NCI-H1930 (cell line): ENCODE measurements at places on chromosomes 13 and 19.

- DNase-seq = no peak
Observed at GRCh38 chr19:6528544-6529121, 2.2 kb upstream of the TNFSF9 start.

GRCh38 chr13:52846567-52847321 is 1.7 kb downstream of the PCDH8 start:
- no peak for DNase-seq

GRCh38 chr13:75042807-75043206 is 439.2 kb downstream of the TBC1D4 start:
- DNase-seq = no peak

GRCh38 chr19:13870873-13871272 is 6.1 kb upstream of the NANOS3 start:
- no peak for DNase-seq

- DNase-seq = no peak
Observed at GRCh38 chr13:27522847-27523246, 72.5 kb upstream of the MTIF3 start.

- DNase-seq = no peak
Observed at GRCh38 chr13:51230477-51231105, 8.4 kb downstream of the FAM124A start.

GRCh38 chr13:113630296-113630695 is 27.7 kb downstream of the ATP4B start:
- no peak for DNase-seq

GRCh38 chr13:71871176-71871754 is 4.3 kb upstream of the DACH1 start:
- DNase-seq = no peak

- no peak for DNase-seq
Observed at GRCh38 chr19:29479941-29480340, 45.9 kb upstream of the VSTM2B start.

DNA sequence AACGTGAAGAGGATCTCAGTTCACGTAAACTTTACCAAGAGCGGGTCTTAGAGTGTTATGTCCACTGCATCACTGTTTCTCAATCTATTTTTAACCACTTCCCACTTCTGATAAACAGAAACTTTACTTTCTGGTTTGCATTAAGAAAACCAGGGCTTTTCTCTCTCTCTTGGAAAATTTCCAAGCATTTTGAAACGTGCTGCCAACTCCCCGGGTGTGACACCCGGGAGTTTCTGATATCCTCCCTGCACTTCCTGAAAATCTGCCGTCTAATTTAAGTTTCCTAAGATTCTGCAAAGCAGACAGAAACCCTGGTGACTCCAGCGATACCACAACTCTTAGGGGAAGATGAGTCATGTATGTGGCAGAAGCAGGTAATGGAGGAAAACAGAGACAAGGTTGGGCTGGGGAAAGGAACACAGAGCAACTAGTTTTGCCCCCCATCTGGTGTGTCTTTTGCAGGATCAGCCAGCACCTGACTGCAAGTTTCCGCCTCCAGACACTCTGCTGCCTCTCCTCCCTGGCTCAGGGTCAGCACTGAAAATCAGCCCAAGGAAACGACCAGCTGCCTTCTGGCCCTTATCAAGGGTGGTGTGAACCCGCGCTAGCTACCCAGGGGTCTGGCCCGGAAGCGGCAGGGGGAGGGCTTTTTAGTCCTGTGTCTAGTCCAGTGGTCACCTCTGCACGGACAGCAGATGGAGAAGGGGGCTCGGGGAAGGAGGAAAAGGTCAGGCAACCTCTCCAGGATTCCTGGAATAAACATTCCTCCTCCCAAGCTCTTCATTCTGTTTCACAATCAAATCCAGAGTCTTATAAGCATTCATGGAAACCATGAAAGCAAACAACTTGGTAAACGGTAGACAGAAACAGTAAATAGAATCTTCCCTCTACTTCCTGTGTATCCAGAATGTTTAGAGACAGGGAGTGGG is 11.3 kb upstream of the FFAR2 start:
- DNase-seq = no peak

DNA sequence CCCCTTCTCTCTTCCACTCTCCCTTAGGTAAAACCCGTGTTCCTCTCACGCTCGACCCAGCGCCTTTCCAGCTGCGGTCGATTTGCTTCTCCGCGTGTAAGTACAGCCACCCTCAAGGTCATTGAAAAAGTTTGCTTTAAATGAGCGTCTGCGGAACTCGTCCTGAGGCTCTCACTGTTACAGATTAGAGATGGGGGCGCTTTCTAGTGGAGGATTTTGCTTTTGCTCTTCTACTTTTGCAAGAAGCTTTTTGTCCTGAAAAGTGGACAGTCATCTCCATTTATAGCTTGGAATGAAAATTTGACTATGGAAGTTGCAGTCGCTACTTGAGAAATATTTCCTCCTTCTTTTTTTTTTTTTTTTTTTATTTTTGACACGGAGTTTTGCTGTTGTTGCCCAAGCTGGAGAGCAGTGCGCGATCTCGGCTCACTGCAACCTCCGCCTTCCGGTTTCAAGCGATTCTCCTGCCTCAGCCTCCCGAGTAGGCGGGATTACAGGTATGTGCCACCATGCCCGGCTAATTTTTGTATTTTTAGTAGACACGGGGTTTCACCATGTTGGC is 595 bp upstream of the RAB20 start:
- DNase-seq = no peak

DNA sequence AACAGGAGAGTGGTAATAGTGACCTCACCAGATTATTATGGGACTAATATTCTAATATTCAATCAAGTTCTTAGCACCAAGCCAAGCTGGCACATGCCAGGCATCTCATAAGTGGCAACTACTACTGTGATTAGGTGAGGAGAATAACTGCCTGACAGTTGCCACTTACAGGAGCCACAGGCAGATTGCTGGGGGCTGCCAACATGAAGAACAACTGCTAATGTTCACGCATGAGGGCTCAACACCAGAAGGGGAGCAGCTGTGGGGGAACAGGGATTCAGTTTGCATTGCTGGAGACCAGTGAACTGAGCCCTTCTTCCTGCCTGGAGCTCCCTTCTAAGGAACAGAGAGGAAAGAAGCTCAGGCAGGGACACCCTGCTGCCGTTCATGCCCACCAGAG is 504.5 kb downstream of the FOXO1 start:
- no peak for DNase-seq

DNA sequence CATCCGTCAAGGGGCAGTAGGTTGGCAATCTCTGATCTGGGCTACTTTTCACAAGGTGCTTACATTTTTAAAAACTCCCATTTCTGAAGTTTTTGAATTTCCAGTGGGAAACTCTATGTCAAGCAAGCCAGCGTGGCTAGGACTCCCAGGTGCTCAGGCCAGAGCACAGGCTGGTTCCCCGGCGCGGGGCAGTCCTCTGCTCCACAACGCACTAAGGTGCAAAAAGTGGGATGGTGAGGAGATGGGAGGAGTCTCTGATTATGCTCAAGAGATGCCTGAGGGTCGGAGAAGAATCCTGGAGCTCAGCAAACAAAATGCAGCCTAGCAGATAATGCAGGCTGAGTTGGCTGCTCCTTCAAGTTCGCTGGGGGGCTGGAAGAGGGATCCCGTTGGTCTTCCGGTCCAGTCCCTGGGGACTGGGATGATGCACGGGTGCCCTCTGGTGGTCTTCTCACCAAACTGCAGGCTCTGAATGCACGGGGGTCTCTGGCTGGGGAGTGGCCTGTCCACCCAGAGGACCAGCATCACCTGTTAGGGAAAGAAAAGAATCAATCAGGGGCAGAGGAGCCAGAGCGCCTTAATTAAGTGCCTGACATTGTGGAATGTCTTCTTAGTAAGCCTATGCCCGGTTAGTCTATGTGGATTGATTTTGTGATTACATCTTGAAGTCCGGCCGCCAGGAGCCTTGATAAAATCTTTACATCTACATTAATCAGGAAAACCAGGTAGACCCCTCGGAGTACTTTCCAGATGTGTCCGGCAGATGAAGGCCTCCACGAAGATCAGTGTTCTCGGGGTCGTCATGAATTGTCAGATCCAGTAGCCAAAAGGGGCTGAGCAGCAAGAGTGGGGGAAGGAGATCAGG is 244.4 kb upstream of the MAB21L1 start:
- peak; percentile 20 for DNase-seq

- DNase-seq = no peak
Observed at GRCh38 chr13:111421216-111421615, 100.8 kb downstream of the TEX29 start.

GRCh38 chr19:12052091-12052496 is 667 bp downstream of the ZNF878 start:
- DNase-seq = no peak

DNA sequence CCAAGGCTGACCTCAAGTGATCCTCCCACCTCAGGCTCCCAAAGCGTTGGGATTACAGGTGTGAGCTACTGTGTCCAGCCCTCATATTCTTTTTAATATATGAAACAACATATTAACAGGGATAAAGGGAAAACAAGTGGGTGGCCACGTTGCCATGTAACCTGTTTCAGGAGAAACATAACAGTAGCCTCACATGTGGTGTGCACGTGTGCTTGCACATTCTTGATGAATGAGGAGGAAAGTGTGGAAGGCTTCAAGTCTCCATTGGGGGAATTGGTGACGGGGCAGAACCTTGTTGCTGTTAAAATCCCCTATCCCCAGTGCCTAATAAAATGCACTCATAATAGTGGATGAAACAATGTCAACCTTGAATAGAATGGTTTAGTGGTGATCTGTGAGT is 202.3 kb downstream of the MTUS2 start:
- DNase-seq = no peak

DNA sequence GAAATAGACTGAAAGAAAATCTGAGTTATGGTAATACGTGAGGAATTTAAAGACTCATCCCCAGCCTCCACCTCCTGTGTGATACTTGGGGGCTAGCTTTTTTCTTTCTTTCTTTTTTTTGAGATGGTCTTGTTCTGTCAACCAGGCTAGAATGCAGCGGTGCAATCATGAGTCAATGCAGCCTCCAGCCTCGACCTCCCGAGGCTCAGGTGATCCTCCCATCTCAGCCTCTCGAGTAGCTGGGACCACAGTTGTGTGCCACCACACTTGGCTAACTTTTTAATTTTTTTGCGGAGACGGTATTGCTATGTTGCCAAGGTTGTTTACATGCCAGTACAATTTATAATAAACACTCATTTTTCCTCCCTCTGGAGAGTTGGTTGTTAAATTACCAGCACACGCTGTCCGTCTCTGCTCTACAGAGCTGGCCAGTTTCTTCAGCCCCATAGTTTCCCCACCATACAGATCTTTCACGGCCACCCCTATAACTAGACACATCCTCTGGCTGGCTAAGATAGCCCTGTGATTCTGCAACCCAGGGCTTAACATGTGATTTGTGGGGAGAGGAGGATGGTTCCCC is 4.8 kb downstream of the TNFSF9 start:
- DNase-seq = no peak
